ENCODE measurements at places on chromosomes 16 and 17.

GRCh38 chr16:23482778-23483177, 27.5 kb downstream of the GGA2 start:
- no peak for DNase-seq

GRCh38 chr17:78530675-78531074, 46.5 kb downstream of the DNAH17 start:
- no peak for DNase-seq

DNA sequence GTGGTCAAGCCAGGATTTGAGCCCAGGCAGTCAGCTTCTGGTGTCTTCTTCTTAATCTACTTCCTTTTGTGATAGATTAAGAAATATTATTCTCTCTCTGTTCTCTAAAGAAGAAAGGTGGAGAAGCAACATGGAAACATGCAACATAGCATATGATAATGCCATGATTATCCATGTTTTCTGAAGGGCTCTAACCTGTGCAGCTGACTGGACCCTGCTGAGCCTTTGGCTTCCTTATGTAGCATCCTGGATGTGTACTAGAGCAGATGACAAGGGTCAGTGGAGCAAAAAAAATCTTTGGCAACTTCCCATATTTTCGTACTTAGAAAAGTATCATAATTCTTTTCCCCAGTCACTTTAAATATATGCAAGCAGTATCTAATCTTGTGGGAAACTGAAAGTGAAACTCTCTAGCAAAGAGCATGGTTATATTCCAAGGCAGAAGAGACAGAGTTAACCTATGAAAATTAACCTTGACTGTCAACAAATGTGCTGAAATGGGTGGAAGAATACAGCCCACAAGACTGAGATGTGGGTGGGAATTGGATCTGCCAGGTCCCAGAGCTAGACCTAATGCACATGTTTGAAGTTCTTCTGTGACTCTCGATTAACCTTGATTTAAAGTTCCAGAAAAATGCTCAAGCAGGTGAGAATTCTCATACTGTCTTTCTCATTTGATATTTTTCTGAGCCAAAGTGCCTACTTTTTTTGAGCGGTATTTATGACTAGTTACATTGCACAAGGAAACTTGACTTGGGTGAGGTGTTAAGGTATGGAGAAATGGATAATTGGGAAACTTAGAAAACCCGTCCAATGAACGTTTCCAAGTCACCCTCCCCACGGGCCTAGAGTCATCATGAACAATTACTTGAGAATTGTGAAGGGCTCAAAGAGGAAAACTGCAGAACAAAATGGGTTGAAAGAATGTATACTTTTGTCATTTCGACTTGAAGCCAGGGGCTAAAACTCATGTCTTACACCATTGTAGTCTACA, 248.6 kb downstream of the FTO start:
- no peak for DNase-seq

DNA sequence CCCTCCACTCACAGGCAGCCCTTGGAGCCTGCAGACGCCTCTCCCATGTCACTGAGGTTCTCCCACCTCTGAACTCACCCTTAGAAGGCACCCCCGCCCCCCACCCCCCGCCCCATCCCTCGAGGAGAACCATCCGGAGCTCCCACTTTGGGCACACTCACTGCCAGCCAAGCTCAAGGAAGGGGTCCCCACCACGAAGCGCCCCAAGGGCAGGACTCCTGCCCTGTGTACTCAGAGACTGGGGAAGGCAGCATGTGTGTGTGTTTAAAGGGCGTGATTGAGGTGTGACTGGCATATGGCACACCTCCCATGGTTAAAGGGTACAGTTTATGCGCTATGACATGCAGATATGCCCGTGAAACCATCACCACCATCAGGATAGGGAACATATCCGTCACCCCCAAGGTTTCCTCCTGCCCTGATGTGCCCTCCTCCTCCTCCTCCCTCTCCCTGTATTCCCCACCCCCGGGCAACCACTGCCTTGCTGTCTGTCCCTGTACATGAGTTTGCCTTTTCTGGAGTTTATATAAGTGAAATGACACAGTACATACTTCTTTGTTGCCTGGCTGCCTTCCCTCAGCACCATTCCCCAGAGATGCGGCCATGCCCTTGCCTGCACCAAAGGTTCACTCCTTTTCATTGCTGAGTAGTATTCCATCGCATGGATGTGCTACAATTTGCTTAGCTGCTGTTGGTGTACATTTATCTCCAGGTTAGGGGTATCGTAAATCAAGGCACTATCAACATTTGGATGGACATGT, 14.0 kb upstream of the RBFOX3 start:
- DNase-seq = no peak

DNA sequence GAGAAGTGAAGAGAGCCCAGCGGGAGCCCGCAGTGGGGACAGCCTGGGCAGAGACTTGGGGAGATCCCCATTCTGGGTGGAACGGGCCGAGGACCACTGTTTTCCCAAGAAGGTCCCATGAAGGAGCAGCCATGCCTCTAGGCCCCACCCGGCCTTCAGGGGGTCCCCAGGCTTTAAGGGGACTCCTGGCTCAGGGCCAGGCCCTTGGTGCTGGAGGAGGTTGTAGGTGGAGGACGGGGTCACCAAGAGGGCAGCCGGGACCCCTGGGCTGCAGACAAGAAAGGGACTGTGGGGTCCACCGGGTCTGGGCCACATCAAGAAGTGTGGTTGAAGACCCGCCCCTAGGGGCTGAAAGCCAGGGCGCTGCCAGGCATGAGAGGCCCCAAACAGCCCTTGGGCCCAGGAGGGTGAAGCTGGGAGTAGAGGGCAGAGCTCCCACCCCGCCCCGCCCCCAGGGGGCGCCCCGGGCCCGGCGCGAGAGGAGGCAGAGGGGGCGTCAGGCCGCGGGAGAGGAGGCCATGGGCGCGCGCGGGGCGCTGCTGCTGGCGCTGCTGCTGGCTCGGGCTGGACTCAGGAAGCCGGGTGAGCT, at the start of gene PRSS21:
Gene PRSS21, plus strand, starts transcription at position 487 of the 589 bp plus-strand sequence. Its CDS starts 32 bp downstream, at position 519.
- no peak for DNase-seq

- peak; percentile 29 for DNase-seq
These were observed 9.3 kb upstream of the ABCC12 start for GRCh38 chr16:48164907-48165715.

Data from anterior cingulate cortex (tissue), 58 donors.